ENCODE measurements at places on chromosomes 6 and 20.

GRCh38 chr20:61728786-61729770, 336.6 kb downstream of the TAF4 start:
- DNase-seq = no peak

DNA sequence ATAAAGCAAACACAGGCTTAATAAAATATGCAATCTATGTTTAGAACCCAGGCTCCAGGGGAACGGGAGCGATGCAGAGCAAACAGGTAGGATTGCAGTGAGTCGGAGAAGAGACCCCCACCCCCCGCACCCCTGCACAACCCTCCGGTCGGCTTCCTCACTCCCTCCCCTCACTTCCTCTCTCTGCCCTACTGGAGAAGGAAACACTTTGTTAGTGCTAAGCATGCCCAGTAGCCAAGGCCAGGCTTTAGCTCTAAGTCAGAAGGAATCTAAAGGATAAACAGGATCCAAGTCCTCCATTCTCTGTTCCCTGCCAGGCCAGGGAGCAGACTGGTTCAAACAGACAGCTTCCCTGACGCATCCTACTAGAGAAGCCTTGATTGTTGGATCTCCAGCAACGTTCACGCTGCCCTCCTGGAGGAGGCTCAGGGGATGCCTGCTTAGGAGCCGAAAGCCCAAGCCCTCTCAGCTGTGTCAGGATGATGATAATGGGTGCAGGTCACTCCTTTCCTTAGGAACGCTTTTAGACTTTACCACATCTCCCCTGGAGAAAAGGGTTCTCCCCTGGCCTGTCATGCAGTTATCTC, 14.7 kb downstream of the FOXQ1 start:
- no peak for DNase-seq

DNA sequence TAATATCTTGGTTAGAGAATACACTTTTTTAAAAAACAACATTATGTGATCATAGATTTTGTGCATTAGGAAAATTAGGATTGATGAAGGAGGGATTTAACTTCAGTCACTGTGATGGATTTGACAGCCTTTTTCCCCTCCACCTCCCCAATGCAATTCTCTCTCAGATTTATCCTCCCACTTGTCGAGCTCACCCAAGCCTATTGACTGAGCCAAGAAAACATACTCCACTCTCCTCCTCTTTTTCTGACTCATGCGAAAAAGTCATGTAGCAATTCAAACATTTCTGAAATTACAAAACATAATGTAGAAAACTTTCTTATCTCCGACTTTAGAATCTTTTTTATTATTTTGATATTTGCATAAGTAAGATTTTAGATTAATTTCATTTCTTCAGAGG, 24.1 kb downstream of the KLHL32 start:
- no peak for DNase-seq

- no peak for DNase-seq
Measured at GRCh38 chr6:135081966-135082365, 27.3 kb upstream of the HBS1L start.
